ENCODE measurements at places on chromosomes 2 and 18.
A peak's percentile ranks its signal among the peaks of the same experiment; 100 is the strongest.

GRCh38 chr2:222445227-222445626, 20.9 kb downstream of the SGPP2 start:
- no peak for DNase-seq

GRCh38 chr18:45384137-45384961, 230.9 kb upstream of the SLC14A2 start:
- DNase-seq: peak; percentile 18

- DNase-seq: peak; percentile 5
These were observed 13.9 kb downstream of the IL37 start for GRCh38 chr2:112924821-112925220.

GRCh38 chr2:222732489-222733178, 61.2 kb downstream of the MOGAT1 start:
- DNase-seq: no peak

DNA sequence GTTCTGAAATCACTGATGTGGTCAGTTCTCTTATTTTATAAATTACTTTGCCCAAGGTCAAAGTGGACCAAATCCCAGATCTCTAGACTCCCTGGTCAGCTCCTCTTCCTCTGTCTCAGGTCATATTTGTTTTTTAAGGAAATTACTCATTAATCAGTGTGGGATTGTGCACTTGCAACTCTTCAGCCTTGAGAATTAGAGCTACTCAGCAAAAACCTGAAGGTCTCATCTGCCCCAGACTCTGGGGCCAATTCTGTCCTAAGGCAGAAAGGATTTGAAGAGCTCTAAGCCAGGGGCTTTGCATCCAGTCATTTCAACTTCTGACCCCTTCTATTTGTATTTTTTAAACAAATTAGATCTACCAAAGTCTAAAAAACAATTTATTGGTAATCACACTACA, 17.7 kb upstream of the DCC start:
- no peak for DNase-seq

GRCh38 chr2:196944570-196944969, 18.1 kb upstream of the PGAP1 start:
- DNase-seq: no peak

DNA sequence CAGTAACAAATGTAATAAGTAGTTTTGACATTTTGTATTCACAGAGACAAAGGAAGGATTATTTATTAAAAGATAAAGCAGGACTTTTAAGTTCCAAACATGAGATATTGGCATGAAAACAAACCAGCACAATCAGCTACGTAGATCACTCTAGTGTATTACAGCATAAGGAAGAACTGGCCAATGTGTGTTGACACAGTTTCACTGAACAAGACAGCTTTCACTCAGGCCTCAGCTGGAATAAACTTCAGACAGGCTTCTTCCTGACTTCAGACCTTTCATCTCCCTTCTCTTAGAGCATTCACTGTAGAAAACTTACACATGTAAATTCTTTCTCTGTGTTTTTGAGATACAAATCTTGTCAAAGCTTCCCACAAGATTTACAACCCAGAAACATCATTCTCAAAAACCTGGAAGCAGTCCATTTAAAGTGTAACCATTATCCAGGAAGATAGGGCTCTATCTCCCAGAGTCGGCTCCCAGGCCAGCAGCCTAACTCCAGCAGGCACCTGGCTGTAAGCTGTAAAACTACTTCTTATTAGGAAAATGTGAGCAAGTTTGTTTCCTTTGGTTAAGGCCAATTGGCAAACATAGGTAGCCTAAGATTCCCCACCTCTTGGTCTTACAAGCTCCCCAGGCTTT, 768.3 kb upstream of the CDH7 start:
- DNase-seq: no peak

DNA sequence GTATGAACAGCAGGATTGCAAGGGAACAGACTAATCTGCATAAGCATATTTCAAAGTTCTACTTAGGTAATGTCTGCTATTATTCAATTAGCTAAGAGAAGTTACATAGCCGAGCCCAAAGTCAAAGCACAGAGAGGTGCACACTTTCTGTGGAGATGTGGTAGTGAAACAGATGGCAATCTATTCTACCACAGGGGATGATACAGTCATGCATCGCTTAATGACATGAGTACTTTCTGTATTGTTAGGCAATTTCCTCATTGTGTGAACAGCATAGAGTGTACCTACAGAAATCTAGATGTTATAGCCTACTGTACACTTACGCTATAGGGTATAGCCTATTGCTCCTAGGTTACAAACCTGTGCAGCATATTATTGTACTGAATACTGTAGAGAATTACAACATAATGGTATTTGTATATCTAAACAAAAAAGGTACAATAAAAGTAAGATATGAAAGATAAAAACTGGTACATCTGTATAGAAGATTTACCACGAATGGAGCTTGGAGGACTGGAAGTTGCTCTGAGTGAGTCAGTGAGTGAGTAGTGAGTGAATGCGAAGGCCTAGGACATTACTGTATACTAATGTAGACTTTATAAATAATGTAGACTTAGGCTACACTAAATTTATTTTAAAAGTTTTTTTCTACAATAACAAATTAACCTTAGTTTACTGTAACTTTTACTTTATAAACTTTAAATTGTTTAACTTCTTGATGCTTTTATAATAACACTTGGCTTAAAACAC, 197.6 kb downstream of the MBD5 start:
- DNase-seq: no peak

GRCh38 chr18:63111671-63112402, 207.7 kb downstream of the BCL2 start:
- DNase-seq: peak; percentile 89

DNA sequence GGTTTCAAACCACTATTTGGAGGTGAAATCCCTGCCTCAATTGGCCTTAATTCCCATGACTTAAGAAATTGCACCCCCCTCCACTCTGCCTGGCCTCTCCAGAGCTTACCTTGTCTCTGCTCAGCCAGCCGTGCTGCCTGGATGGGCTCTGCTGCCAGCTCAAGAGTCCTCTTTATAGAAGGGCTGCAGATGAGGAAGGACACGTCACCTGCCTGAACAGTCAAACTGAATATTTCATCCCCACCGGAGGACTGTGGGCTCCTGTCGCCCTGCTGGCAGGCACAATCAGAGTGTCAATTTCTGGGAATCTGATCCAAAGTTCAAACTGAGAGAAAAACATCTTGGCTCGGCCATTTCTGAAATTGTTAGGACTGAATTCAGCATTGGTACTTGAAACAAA, at the start of gene OTOS:
TSS of gene OTOS (minus strand) at position 148 of the 400 bp plus-strand sequence. CDS start 332 bp downstream, outside the sequence.
- no peak for DNase-seq

GRCh38 chr18:2027016-2027415, 544.3 kb downstream of the METTL4 start:
- no peak for DNase-seq

DNA sequence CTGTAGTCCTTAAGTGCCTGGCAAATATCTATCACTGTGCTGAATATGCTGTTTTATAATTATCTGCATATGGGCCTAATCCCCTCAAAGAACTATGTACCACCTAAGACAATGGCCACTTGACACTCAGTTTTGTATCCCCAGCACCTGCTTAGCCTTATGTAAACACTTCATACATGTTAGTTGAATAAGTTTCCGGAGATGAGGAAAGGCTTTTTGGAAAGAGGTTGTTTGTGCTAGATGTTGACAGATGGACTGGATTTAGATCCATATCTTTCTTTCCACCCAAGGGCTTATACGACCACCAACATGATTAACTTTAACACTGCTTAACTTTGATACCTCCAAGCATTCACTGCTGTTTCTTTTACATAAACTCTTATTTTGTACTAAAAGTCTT, 63.3 kb downstream of the FAM228A start:
- DNase-seq: no peak

- no peak for DNase-seq
These were observed 42.0 kb downstream of the TTR start for GRCh38 chr18:31633392-31634330.

DNA sequence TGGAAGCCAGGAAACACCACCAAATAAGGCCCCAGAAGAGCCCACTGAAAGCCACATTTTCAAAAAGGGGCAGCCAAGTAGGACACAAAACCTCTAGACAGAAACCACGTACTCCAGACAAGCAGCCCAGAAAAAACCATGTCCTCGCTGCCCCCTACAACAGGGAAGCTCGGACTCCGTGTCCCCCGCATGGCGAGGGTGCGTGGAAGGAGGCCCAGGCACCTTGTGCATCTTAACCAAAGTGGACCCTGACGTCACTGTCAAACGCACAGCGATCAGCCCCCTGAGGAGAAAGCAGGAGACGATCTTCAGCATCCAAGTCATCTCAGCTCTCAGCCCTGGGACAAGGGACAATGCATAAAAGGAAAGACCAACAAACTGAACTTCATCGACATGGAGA, 168.4 kb downstream of the EIPR1 start:
- no peak for DNase-seq

DNA sequence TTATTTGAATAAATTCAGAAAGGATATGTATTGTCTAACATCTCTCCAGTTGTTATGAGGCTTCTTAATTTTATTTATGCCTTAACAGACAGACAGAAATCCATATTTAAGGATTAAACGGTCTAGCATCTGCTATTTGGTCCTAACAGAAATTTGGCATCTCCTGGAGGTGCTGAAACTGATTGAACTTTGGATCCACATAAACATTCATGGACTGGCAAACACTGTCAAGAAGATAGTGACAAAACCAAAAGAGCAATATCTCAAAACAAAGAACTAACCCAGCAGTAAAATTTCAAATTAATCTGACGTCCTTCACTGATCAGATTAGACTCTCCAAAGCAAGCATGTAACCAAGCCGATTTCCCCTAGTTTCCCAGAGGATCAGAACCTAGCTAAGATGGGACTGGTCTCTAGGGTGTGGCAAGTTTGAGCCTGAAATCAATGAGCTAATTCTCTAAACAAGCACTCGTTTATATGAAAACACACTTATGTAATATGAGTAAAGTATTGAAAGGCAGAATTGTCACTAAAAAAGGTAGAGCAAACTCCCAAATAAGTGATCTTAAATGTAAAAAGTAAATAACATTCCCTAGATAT, 139.5 kb downstream of the NOL4 start:
- DNase-seq: no peak

GRCh38 chr18:77102259-77103040, 30.1 kb downstream of the MBP start:
- DNase-seq: no peak

GRCh38 chr2:160399880-160400279, 93.7 kb downstream of the RBMS1 start:
- peak; percentile 37 for DNase-seq

DNA sequence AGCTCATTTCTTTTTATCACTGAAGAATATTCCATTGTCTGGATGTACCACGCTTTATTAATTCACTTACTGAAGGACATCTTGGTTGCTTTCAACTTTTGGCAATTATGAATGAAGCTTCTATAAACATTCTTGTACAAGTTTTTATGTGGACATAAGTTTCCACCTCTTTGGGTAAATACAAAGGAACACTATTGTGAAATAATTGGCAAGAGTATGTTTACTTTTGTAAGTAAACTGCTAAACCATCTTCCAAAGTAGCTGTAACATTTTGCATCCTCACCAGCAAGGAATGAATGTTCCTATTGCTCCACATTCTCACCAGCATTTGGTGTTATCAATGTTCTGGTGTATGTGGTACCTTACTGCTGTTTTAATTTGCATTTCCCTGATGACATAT, 15.8 kb upstream of the VWC2L start:
- no peak for DNase-seq

GRCh38 chr2:54473851-54474250, 17.7 kb downstream of the SPTBN1 start:
- no peak for DNase-seq

GRCh38 chr2:224359569-224359968, 42.3 kb downstream of the FAM124B start:
- DNase-seq: peak; percentile 12

DNA sequence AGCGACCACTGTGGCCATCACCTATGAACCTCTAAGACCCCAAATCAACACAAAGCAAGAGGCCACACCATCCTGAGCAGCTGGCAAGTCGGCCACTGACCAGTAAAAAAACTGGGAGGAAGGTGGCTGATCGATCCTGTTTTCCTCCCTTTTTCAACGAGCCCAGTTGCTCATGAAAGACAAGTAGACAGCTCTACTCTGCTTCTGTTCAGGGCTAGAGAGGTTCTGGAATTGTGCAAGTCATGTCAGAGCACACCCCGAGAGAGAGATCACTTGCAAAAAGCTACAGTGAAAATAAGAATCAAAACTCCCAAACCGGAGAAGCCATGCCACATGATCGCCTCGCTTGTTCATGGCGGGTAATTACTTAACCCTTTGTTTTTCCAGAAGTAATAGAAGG, 34.6 kb downstream of the ZNF516 start:
- no peak for DNase-seq

- no peak for DNase-seq
These were observed 112.1 kb downstream of the EIPR1 start for GRCh38 chr2:3265471-3265870.

- no peak for DNase-seq
These were observed 82.0 kb upstream of the SLC66A3 start for GRCh38 chr2:11073251-11073650.

DNA sequence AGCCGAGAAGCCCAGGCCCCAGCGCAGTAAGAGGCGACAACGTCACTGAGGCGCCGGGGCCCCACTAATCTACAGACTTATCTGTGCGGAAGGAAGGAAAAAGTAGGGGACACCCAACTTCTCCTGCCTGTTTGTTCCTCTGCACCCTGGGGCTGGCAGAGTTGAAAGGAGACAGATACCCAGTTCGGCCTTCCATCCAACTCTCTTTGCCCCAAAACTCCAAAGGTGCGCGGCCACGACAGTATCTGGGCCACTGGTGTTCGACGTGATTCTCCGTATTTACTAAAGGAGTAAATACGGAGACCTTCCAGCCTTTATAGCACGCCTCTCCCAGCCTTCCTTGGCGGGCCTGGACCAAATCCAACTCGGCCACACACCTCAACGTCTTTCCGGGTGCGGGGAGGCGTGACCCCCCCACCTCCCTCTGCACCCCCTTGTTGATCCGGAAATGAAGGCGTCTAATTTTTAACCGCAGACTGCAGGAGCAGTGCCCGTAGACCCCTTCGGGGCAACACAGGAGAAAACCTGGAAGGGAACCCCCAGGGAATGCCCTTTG, 1.6 kb downstream of the SMAD7 start:
- DNase-seq: peak; percentile 39

DNA sequence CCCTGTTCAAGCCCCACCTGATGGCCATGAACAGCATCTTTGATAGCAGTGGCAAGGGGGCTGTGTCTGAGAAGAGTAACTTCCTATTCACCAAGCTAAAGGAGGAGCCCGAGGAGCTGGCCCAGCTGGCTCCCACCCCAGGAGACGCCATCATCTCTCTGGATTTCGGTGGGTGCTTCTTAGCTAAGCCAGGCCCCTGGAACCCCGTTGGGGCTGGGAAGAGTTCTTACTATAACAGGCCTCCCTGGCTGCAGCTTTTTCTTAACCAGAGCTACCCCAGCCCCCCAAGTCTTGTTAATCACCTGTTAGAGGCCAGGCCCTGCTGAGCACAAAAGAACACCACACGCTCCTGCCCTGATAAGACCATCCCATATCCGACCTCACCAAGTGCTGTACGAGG, 79.4 kb downstream of the EPAS1 start:
- DNase-seq: no peak

- no peak for DNase-seq
These were observed 390.2 kb upstream of the SETBP1 start for GRCh38 chr18:44290366-44290977.

DNA sequence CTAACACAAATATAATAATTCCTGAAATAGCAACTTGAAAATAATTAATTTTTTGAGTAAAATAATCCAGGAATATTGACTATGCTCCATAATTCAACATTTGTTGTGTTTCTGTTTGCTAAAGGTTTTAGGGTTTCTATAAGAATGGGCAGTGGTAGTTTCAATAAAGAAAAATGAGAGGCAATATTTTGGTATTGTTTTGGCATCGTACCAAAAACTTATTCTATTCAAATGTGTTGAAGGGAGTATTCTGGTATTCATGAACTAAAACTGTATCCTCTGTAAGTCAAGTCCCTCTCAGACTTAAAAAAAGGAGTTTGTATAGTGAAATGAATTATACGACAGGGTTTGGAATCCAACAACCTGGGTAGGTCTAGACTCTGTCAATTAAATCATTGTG, 1245.6 kb upstream of the CELF4 start:
- DNase-seq: no peak
